Posterior cingulate gyrus (tissue), 11 donors: ENCODE measurements at places on chromosomes 16 and 17.

DNA sequence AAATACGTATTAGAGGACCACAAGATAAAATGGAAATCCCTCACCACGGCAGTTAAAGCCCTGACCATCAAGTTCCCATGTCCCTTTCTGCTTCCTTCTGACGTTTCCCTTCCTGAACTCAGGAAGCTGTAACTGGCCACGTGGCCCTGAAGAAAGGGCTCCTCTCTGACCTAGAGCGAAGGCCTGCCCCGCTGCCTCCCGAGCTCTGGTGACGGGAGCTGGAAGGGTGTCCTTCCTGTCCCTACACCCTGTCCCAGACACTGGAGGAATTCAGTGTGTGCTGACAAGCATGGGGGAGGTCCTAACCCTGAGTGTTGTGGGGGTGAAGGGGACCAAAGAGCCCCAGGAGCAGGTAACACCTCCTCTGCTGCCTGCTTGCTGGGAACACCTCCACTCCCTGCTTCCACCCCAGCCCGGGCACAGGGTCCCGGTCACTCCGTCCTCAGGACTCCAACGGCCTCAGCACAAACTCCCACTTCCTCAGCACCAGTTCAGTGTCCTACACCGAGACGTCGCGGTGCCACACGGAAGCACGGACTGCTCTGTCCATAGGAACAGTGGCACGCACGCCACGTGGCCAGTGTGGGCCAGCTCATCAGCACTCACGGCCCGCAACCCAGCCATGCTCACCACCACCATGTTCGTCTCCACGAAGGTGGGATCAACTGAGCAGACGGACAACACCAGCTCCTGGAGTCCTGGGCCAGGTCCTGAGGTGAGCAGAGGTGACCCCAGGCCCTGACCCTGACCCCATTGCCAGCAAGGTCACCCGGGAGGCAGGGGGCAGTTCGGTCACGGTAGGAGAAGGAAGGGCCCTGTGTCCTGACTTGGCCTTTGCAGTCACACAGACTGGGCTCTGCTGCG is 16.9 kb downstream of the TMEM235 start:
- DNase-seq: no peak

DNA sequence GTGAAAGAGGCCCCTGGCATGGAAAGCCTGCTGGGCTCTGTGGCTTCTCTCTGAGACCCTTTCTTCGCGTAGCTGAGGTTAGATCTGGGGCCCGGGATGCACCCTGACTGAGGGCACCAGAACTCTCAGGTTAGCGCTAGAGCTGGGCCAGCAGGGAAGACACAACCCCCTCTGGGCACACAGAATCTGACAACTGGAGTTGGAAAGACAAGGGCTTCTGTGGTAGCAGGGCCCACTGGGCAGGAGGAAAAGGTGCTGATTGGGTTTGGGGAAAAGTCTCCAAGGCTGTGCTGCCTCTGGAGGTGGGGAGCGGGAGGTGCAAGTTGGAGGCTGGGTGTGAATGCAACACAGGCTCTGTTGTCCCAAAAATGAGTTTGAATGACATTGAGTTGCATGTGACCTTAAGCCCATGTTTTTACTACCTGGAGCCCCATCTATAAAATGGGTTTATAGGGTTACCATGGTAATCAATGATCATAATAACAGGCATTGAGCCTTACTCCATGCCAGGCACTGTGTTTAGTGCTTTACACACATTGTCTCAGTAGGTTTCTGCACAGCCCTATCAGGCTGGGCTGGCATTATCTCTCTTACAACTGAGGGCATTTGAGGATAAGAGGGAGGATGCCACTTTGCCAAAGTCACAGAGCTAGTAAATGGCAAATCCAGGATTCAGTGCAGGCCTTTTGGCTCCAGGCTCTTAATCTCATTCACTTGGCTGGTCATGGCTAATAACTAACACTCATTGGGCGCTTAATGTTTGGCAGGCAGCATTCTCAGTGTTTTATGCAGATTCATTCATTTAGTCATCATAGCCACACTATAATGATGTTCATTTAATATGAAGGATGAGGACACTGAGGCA is 9.5 kb upstream of the IGFBP4 start:
- DNase-seq: no peak

- no peak for DNase-seq
These were observed 10.6 kb downstream of the SSTR5 start for GRCh38 chr16:1082952-1083675.

- DNase-seq: peak; percentile 32
These were observed 663 bp downstream of the CYB5D1 start for GRCh38 chr17:7858522-7858810.

GRCh38 chr16:87535855-87536794 is 43.3 kb upstream of the ZCCHC14 start:
- DNase-seq: no peak

GRCh38 chr17:52201767-52202519 is 43.4 kb upstream of the CA10 start:
- no peak for DNase-seq

DNA sequence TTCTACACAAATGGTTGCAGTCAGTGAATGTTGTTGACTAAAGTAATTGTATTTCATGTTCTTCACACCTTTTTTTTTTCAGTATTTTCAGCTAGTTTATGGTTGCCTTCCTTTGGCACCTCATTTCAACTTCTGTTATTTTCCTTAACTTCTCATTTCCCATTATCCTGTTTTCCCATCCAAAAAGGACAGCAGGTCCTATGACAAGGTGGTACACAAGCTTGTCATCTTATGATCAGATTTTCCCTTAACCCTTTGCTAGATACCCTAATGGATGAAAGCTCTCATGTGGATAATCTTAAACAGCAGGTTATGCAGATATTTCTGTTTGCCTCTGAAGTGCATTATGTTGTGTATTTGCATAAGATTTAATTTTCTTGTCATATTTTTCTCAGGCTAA is 7.1 kb upstream of the ASIC2 start:
- no peak for DNase-seq

DNA sequence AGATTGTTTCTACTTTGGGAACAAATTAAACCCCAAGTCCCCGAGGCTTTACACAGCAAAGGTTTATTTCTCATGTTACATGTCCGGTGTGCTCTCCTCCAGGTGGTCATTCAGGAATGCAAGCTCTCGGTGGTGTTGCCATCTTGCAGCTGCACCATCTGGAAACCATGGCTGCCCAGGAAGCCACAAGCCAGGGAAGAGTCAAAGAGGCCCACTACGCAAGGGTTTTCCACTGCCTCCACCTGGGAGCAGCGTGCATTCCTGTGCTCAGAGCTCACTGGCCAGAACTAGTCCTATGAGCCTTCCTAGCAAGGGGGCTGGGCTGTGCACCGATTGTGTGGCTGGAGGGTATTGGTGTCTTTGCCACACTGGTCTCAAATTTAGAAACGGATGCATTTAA is 128.8 kb upstream of the FOXF1 start:
- DNase-seq: no peak

GRCh38 chr17:20116683-20117309 is 107.6 kb downstream of the SPECC1 start:
- no peak for DNase-seq

DNA sequence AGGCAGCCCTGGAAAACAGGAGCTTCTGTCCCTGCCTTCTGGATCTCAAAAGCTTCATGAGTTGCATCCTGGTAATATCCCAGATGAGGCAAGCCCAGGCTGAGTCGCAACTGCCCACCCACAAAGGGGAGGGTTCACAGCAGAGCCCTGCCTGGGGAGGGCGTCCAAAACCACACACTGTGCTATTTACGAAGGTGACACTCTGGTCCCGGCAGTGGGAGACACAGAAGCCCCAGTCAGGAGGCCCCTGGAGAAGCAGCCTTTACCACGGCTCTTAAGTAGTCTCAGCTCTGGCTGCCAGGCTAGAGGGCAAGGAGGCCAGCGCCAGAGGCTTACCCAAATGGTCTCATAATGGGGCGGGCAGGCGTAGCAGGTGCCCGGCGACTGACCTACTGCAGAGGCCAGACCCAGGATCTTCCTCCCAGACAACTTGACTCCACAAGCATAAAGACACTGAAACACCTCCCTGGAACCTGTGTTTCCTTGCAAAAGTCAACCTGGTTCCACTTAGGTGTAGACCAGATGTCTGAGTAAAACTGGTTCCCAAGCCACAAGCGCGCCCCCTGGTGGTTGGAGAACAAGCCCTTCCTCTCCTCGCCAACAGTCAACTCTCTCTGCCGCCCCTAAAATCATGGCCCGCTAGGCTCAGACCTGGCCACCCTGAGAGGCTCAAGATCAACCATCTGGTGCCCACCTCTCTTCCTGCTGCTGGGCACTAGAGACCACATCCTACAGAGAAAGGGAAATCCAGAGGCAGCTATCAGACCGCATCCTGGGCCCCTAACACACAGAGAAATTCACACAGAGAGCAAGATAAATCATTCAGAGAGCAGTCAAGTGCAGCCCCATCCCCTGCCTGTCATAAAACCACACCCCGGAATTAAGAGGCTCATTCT is 5.2 kb downstream of the AXIN2 start:
- DNase-seq: peak; percentile 86

DNA sequence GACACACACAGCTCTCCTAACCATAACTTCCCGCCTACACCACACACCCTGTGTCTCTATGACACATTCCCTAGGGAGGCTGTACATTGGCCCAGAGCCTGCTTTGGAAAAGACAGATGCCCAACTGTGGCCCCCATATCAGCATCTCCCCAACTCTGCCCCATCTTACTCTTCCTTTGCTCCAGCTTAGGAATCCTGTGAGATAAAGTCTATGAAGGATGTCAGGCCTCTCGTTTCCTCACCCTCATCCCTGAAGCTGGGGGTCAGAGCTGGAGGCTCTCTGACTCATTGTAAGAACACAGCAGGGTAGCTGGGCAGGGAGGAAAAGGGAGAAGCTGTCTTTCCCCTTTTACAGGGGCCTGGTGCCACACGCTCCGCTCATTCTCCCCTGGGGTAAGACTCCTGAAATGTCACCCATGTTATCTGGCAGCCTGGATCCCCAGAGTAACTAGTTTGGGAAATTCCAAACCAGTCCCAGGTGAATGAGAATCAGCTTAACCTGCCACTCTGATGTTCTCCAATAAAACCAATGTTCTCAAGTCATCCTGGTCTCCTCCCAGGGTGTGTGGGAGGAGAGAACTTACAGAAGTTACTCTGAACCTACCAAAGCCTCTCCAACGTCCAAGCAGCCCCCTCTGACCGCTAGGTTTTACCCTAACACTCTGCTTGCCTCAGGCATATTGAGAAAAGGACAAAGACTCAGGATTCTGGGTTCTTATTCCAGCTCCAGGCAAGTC is 2.8 kb downstream of the RAPGEFL1 start:
- peak; percentile 74 for DNase-seq

GRCh38 chr16:66486199-66486772 is 59.2 kb downstream of the BEAN1 start:
- DNase-seq: no peak

- peak; percentile 87 for DNase-seq
These were observed 2.0 kb upstream of the C17orf99 start for GRCh38 chr17:78144147-78144719.
